ENCODE measurements at places on chromosomes 1 and 21. TPM values are rescaled to one million over a fixed set of nuclear protein-coding genes. Genes with fewer than 3 reads are reported as not detected.

Gene CFHR3
- total RNA-seq, result not detected

Gene IGSF3
- 15.3 TPM for total RNA-seq

Gene RALGPS2
- total RNA-seq, result 47.6 TPM

Gene PIGR
- 367 TPM for total RNA-seq

Gene PTCH2
- 0.76 TPM for total RNA-seq

Gene AIRE
- not detected for total RNA-seq

Gene UMODL1
- total RNA-seq, result 0.22 TPM

Gene LEMD1
- total RNA-seq, result 17.2 TPM

Gene LRRC39
- 0.88 TPM for total RNA-seq

Gene CXADR
- 51.7 TPM for total RNA-seq

Gene ABCA4
- total RNA-seq, result 0.31 TPM

Gene HNRNPCL2
- total RNA-seq, result not detected

Gene PTAFR
- total RNA-seq, result 2.5 TPM

Gene RASSF5
- 6.1 TPM for total RNA-seq

Gene INSRR
- total RNA-seq, result not detected

Gene CHIA
- not detected for total RNA-seq

Gene VSIG8
- not detected for total RNA-seq

Gene KLHDC8A
- total RNA-seq, result not detected

Gene DENND1B
- 28.2 TPM for total RNA-seq

Gene ADAMTS4
- total RNA-seq, result not detected

Gene LRRC38
- not detected for total RNA-seq

Gene UBAP2L
- 245 TPM for total RNA-seq

Gene IBA57
- 9.5 TPM for total RNA-seq

Gene PEAR1
- 3.0 TPM for total RNA-seq

Gene GNB1
- 251 TPM for total RNA-seq

Gene VHLL
- 0.81 TPM for total RNA-seq

Gene RAP1GAP
- total RNA-seq, result 26.8 TPM

Gene FAM151A
- not detected for total RNA-seq

Gene KRTAP26-1
- total RNA-seq, result not detected

Gene ITLN2
- total RNA-seq, result not detected

Gene RAB3B
- 0.49 TPM for total RNA-seq

Gene PLXNA2
- 16.2 TPM for total RNA-seq

Gene KIAA0319L
- 72.0 TPM for total RNA-seq

Gene A3GALT2
- total RNA-seq, result not detected

Gene VWA1
- 78.9 TPM for total RNA-seq

Gene LCE2D
- not detected for total RNA-seq

Gene AADACL4
- not detected for total RNA-seq

Gene TOR3A
- total RNA-seq, result 40.0 TPM

Gene IVL
- total RNA-seq, result 1.9 TPM

Gene ATP1A1
- 457 TPM for total RNA-seq

Gene TARBP1
- total RNA-seq, result 38.1 TPM

Gene SELE
- total RNA-seq, result not detected

Gene CR1
- not detected for total RNA-seq

Gene HPDL
- total RNA-seq, result 8.4 TPM

Gene PPFIA4
- 0.83 TPM for total RNA-seq

Gene GNG12
- total RNA-seq, result 72.2 TPM

Gene SH2D1B
- total RNA-seq, result not detected

Gene AMPD1
- not detected for total RNA-seq

Gene FLAD1
- total RNA-seq, result 75.1 TPM

Gene ANXA9
- 15.4 TPM for total RNA-seq

Gene BCL2L15
- total RNA-seq, result 16.8 TPM

Gene BGLAP
- 2.0 TPM for total RNA-seq

Gene NPHS2
- total RNA-seq, result not detected

Gene ZNF695
- 19.6 TPM for total RNA-seq
